ENCODE measurements at places on chromosomes 16 and 17.

- DNase-seq, result no peak
Measured at GRCh38 chr16:17329391-17329790, 141.4 kb downstream of the XYLT1 start.

- DNase-seq, result no peak
Measured at GRCh38 chr16:11264155-11264832, 4.8 kb downstream of the TNP2 start.

- peak; percentile 50 for DNase-seq
Measured at GRCh38 chr17:57442914-57443571, 186.7 kb downstream of the MSI2 start.

DNA sequence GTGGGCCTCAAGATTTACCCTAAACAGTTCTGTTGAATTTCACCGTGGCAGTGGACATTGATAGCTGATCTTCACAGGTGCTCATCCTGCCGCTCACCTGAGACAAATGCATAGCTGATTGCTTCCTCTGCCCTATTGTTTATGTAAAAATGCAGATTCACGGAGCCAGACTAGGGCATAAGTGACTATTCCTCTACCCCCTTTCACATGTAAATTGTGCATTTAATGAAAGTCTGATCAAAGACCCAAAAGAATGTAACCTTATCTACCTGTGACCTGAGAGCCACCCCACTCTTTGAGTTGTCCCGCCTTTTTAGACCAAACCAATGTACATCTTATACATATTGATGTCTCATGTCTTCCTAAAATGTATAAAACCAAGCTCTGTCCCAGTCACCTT, 312.4 kb upstream of the CDH5 start:
- DNase-seq, result no peak

DNA sequence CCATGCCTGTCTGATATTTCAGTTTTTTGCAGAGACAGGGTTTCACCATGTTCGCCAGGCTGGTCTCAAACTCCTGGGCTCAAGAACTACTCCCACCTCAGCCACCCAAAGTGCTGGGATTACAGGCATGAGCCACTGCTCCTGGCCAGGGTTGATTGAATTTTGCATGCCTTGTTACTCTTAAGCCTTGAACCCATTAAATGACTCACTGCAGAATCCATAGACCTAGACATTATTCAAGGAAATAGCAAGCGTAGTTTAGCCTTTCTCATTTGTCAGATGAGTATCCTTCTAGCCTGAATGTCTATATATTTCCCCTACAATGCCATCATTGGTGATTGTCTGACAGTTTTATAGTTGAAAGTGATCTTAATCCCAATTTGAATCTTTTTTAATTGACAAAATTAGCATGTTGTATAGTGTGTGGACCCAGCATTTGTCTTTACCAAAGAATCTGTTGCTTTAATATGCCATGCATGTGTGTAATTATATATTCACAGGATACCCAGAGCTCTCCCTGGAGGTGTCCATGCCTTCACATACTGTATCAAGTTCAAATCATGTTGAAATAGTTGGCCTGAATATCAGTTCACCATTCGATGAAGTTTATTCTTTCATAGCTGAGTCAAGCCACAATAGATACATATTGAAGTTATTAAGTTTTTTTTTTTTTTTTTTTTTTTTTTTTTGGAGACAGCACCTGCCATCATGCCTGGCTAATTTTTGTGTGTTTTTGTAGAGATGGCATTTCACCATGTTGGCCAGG, 321.0 kb downstream of the CPPED1 start:
- no peak for DNase-seq

GRCh38 chr16:69190598-69190997, 3.6 kb downstream of the SNTB2 start:
- DNase-seq, result no peak

- no peak for DNase-seq
Measured at GRCh38 chr16:30669026-30669902, 11.0 kb downstream of the FBRS start.

DNA sequence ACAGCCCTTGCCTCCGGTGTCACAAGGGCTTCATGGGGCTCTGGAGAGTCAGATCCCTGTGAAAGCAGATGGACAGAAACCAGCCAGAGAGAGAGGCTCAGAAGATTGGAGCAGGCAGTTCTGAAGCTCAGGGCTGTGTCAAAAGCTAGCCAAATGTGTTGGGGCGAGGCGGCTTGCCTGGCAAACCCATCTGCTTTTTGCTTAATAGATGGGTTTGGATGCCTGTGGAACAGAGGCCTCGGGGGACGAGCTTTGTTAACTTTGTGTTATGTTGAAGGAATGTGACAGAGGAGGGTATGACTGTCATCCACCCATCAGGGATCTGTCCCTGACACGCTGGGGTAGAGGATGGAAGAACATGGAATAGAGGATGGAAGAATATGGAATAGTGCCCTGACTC, 21.0 kb upstream of the SLC12A3 start:
- no peak for DNase-seq

DNA sequence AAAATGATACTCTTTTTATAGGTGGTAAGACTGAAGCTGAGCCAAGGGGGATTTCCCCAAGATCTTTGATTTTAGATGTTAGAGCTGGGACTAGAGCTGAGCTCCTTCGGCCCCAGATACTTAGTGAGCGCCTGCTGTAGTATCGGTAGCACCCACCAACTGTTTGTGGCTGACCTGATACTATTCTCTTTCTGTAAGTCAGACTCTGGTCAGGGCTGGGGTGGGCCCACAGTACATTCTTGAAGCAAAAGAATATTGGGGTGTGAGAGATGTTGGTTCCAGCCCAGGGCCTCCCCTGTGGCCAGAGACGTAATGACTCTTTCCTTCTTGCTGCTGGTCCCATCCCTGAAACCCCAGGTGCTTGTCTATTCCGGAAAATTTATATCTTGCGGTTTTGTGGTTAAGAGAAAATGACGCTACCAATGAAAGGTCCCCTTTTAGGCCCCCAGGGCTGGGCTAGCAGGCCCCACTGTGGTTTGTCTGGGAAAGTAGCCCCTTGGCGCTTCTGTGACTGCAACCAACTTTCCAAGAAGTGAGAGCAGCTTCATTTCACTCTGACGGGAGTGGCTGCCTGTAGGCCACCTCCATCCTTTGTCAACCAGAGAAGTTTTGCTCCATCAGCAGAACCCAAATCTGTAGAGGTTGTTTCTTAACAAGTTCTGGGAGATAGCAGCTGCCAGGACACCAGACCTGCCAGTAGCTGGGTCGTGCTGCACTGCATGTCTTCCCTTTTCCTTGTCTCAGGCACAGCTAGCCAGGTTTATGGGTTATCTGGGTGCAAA, 86.4 kb upstream of the LGALS9 start:
- DNase-seq, result peak; percentile 63

- DNase-seq, result no peak
Measured at GRCh38 chr17:44581868-44582267, 24.6 kb downstream of the FZD2 start.

- DNase-seq, result no peak
Measured at GRCh38 chr16:9389543-9390207, 298.2 kb downstream of the HAPSTR1 start.

- DNase-seq, result no peak
Measured at GRCh38 chr16:83792391-83792790, 15.4 kb upstream of the HSBP1 start.

GRCh38 chr16:50816901-50817555, 75.1 kb downstream of the CYLD start:
- DNase-seq, result no peak

DNA sequence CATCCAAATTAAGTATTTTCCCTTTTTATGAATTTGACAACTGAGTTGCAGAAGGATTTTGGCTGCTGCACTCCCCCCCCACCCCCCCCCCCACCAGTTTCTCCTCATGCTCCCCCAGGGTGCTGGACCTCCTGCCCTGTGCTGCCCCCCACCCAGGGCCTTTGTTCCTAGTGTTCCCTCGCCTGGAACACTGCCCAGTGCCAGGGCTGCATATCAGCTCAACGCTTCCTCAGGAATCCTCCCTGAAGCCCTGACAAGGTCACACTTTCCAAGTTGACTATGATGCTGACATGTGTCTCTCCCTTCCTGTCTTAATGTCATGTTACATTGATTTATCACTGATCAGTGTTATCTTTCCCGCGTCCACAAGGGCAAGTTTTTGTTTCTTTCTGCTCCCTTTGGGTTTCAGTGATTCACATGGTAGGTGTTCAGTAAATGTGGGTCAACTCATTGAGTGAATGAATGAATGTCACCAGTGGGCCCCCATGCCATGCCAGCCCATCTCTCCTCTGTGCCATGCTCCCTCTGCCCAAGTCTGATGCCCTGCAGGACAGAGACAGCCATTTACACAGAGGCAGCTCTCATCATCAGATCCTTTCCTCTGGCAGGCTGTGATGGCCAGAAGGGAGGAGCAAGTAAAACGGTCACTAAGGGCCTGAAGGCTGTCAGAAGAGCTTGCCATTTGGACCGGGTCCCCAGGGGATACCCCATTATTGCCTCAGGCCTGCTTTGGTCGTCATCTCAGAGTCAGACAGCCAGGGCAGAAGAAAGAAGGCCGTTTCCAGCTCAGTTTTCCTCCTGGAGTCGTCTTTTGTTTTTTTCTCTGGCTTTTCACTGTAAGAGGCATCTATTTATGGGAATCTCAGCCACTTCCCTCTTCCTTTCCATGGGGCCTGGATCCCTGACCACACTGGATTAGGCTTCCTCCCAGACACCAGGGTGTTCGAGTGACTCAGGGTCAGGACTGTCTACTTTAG, 386.2 kb downstream of the SNX29 start:
- no peak for DNase-seq

- DNase-seq, result no peak
Measured at GRCh38 chr16:27928542-27928941, 135.0 kb downstream of the GSG1L start.

GRCh38 chr17:70763018-70763417, 593.7 kb downstream of the KCNJ2 start:
- DNase-seq, result no peak

DNA sequence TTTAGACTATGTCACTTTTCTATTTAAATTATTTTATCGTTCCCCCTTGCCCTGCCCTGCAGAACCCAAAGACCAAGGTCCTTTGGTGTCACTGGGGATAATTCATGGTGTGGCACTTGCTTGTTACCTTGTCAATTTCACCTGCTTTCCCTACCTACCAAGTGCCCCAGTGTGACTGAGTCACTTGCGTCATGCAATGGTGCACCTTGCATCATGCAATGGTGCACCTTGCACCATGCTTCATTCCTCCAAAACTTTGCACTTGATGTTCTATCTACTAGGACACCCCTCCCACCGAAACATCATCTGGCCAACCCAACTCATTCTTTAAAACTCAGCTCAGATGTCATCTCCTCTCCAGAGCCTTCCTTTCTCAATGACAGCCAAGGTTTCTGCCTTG, 47.1 kb downstream of the TMEM114 start:
- DNase-seq, result no peak

DNA sequence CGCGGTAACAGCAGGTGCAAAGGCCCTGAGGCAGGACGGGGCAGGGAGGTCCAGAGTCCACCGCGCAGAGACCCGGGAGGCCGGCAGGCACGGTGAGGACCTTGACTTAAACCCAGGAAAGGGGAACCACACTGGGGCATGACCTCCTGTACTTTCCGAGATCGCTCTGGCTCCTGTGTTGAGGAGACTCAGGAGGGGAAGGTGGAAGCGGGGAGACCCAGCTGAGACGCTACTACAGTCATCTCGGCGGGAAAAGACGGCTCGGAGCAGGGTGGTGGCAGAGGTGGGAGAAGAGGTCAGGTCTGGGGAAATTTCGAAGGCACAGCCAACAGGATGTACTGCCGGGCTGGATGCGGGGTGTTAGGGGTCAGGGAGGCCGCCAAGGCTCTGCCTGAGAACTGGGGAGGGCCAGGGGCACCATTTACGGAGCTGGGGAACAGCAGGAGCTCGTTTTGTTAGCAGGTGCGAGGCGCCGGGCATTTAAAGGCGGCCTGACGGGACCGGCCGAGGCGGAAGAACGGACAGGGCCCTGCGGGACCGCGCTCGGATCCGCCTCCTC, 22.3 kb downstream of the NPTX1 start:
- no peak for DNase-seq

DNA sequence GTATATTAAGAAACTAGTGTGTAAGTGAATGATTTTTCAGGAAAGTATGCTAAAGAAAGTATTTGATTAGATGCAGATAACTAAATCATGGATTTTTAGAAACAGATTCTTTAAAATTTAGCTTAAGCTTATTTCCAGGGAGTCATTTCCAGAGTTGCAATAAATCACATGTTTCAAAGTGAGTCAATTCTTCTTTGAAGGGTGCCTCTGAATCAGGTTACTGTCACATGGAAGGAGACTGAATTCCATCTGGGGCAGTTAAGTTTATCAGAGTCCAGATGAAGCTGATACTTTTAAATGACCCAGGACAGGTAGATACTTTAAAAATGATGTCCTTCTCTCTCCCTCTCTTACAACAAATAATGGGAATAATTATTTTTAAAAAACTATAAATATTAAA, 5.0 kb downstream of the MFSD11 start:
- DNase-seq, result no peak

- no peak for DNase-seq
Measured at GRCh38 chr17:59848778-59849177, 44.0 kb downstream of the TUBD1 start.

DNA sequence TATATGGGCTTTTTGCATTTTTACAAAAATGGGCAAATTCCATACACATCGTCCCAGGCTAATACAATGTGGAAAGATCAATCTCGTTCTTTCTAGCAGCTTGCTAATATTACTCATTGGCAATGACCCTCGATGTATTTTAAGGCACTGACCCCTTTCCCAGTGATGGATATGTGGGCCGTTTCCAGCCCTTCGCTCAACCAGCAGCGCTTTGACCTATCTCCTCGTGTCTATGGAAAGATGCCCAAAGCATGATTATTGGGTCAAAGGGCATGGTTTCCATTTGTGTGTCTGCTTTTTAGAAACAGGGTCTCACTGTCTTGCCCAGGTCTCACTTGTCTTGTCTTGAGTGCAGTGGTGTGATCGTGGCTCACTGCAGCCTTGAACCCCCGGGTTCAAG, 273.8 kb downstream of the MRTFB start:
- DNase-seq, result no peak

DNA sequence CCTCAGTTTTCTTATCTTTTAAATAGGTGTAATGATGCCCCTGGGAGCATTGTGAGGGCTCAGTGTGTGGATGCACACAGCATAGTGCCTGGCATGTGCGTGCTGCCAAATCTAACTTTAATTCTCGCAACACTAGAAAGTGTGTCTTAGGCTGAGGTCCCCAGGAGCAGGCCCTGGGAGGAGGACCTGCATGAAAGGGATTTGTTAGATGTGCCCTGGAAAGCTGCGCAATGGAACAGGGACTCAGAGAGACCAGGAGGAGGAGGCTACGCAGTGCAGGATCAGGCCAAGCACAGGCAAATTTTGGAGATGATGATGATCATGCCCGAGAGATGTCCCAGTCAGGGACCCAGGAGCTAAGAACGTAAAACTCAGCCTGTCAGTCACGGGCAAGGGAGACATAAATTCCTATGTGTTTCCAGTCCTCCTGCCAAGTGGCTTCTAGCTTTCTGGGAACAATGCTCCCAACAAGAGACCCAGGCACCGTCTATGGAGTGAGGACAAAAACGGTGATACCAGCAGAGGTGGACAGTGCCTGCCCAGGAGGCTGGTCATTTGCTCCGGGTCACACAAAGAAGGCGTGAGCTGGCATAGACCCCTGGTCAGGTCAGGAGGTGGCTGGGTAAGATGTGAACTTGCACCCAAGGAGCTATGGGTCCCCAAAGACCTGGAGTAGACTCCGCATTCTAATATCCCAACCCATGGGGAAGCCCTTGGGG, 352.2 kb upstream of the TNRC6C start:
- no peak for DNase-seq

- no peak for DNase-seq
Measured at GRCh38 chr16:64475627-64476351, 646.1 kb downstream of the CDH11 start.
